ENCODE measurements at places on chromosomes 4 and X.

GRCh38 chr4:107276052-107276451, 239.9 kb upstream of the DKK2 start:
- DNase-seq: no peak

GRCh38 chr4:76302826-76303438, 3.6 kb upstream of the STBD1 start:
- no peak for DNase-seq

DNA sequence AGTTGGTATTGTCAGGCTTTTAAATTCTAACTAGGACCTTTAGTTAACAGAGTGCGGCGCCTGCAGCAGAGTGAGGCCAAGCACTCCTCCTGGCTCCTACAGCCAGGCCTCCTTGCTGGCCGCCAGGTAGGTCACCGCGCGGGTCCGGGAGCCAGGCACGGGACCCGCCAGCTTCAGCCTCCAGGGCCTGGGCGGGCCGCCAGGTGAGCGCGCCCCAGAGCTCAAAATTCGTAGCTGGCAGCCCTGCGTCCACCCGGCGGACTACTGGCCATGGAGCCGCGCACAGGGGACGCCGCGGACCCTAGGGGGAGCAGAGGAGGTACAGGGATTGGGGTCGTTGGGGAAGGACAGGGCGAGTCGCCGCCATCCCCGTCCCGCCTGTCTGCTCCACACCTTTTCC, at the start of gene MAGIX:
Gene MAGIX (plus strand): TSS at position 139 of the 400 bp plus-strand sequence. CDS start 132 bp downstream, at position 271.
- DNase-seq: no peak

DNA sequence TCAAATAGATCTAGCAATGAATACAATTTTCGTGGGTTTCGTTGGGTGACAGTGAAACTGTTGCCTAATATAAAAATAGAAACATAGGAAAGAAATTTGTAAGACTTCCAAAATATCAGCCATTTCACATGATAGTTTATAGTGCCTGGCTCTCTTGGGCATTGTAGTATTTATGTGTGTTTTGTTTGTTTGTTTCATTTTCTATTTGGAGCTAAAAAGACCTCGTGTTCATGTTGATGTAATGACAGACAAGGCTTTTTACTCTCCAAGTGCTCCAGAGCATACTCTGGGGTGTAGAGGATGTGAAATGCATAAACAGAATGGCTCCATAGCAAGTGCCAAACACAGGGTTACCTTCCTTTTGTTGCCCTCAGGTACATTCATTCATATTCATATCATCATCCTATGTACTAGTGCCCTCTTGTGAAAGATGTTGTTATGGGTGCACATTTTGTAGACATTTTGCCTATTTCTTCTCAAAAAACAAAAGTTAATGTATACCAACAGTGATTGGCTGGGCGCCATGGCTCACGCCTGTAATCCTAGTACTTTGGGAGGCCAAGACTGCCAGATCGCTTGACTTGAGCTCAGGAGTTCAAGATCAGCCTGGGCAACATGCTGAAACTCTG, 100.7 kb upstream of the AMOT start:
- DNase-seq: no peak

DNA sequence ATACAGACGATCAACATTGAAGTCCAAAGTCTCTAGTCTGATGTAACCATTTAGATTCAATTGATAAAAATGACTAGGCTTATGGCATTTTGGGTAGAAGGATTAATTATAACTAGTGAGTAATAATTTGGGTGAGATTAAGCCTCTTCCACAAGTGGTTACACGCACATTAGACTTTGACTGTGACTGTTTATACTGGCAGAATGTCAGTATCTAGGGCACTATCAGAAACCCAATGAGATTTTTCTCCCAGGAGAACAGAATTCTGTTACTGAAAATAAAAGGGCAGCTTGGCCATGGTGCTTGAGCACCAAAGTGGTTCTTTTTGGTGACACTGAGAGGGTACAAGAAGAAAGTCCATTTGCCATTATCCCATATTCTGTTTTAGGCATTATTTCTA, 3.3 kb downstream of the PLS3 start:
- no peak for DNase-seq

DNA sequence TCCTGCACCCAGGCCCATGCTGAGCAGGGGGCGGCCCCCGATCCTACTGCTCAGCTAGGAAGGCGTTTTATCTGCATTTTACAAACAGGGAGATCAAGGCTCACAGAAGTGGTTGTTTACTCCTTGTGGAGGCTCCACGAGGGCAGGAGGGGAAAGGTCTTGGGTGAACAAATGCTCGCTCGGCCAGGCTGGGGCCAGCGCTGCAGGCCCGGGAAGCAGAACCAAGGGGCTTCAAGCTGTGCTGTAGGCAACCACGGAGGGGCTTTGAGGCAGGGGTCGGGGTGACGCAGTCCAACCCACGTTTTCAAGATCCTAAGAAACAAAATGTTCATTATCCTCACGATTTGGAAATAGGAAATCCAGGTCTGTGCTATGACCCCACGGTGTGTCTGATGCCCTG, 125.8 kb downstream of the HMX1 start:
- no peak for DNase-seq

- DNase-seq: no peak
Observed at GRCh38 chr4:114396808-114397207, 201.8 kb upstream of the UGT8 start.

DNA sequence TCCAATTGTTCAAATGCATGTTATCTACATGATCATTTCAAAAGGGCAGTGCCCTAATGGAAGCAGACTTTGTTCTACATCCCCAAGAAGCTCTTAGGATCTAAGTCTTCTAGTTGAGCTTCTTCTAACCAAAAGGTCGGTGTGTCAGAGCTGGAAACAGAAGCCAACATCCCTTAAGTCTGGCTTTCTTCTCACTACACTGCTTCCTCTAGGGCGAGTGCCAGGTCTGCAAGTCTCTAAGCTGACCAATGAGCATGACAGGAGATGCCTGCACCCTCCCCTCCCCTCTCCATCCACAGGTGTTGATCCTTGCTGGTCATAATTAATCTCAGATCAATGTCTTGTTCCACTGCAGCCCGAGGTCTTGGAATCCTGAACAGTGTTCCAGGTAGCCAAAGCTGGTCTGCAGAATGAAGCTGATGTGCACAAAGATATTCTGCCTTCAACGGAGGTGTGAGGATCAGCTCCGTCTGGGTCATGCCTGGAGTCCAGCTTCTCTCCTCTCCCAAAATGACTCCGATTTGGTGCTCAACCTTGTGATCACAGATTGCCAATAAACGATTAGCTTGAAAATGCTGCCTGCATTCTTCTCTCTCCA, 44.1 kb downstream of the WDR1 start:
- no peak for DNase-seq

DNA sequence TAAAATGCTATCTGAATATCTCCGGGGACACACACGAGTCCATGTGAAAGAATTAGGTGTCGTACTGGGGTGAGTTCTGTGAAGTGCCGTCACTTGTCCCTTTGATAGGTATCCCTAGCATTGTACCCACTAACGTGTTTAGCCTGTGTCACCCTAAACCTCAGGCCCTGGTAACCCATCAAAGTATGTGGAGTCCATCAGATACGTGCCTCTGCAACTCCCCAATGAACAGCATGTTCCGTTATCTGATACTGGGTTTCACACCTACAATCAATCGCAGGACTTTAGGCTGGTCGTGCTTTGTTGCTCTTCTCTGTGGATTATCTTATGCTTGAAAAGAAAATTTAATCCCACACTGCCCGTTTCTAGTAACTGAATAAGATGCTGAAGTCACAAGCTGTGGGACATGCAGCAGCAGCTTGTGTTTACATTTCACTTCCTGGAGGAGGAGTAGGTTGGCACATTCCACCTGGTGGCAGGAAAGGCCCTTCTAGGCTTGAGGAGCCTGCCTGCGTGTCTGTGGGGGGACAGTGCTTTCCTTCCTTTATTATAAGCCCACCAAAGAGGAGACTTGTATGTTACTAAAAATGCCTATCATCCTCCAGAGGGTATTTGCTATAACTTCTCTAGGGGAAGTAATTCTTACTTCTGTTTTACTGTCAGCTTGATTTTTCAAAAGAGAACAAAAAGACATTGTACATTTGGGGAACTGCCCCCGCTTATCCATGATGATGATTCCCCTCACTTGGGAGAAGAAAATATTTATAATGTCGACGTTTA, 127.2 kb downstream of the FNIP2 start:
- no peak for DNase-seq

Data from frontal cortex (tissue), 4 donors.